Right kidney (tissue), 9 donors: ENCODE measurements at places on chromosomes 12 and 14.

DNA sequence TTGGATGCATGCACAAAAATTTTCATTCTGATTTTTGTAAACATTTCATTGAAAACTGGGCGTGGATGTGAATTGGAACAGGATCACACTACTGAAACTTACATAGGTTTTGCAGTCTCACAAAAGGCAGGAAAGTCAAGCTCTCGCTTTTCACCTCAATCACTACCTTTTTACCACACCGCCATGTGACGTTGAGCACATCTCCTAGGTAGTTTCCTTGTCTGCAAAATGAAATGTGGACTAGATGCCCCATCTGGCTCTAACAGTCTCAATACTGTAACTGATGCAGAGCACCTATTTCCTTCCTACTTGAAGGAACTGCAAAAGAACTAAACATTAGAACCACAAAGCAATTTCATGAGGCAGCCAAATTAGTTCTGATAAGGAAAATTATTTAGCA is 4.4 kb upstream of the YY1 start:
- DNase-seq = no peak

- DNase-seq = no peak
Observed at GRCh38 chr14:89635615-89636014, 218.6 kb upstream of the FOXN3 start.

GRCh38 chr14:92404421-92404820 is 81.5 kb downstream of the SLC24A4 start:
- DNase-seq = no peak

- DNase-seq = peak; percentile 48
Observed at GRCh38 chr14:68627050-68627867, 165.6 kb downstream of the ZFP36L1 start.

DNA sequence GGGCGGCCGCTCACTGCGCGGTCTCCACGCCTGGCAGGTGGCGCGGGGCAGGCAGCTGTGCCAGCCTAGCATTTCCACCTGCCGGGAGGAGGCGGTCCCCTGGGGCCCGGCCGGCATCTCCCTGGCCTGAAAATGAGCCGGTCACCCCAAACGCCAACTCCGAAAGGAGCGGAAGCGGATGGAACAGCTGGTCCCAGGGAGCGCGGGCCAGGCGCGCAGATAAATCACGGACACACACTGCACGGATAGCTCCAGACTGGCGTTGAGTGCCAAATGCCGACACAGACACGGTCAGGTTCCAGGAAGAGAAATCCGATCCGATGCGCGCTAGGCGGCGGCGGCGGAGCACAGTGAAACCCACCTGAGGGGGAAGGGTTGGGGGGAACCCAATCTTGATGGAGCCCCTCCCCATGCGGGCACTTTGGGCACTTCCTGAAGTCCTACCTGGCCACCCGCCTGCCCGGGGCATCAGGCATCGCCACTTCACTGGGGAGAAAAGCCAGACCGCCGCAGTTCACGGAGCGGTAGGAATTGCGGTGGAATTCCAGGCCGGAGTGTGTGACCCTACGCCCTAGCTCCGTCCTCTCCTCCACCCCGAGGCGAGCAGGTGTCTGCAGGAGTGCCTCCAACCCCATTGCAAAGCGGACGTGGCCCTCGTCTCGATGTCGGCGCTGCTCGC is 624 bp upstream of the PLEKHD1 start:
- peak; percentile 73 for DNase-seq

GRCh38 chr12:29309320-29309902 is 71.6 kb downstream of the ERGIC2 start:
- no peak for DNase-seq

DNA sequence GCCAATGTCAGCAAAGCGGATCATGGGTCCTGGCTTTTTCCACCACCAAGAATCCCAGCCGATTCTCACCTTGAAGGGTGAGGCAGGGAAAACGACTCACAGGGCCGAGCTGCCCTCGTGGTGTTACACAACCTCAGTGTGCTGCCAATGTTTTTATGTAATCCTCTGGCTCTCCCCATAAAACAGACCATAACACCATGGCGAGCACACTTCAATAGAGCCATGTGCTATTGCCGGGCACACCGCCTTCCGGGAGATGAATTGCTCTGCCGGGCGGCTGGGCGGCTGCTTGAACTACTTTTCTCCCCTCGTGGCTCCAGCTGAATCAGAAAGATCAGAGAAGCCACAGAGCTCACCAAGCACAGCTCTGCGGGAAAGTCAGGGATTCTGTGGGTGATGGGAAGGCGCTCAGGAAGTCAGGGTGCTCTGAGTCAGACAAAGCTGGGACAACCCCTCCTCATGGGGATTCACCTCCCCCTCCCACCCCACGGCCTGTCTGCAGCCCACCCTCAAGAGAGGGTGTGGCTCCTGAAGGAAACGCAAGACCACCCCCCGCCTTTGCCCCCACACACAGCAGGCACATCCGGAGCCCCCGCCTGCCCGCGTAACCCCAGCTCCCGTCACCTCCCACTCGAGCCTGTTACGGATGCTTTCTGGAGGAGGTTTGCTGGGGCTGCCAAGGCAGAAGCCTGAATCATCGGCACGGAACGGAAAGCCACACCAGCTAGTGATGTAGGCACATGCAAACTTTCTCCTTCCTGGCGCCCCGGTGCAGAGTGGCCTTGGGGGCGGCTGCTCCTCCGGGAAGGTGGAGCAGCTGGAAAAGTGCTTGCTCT is 1.8 kb downstream of the GALNT9 start:
- peak; percentile 47 for DNase-seq

GRCh38 chr14:104051092-104051813 is 34.2 kb upstream of the ASPG start:
- DNase-seq = no peak

- DNase-seq = no peak
Observed at GRCh38 chr14:56160088-56160487, 41.9 kb downstream of the PELI2 start.

DNA sequence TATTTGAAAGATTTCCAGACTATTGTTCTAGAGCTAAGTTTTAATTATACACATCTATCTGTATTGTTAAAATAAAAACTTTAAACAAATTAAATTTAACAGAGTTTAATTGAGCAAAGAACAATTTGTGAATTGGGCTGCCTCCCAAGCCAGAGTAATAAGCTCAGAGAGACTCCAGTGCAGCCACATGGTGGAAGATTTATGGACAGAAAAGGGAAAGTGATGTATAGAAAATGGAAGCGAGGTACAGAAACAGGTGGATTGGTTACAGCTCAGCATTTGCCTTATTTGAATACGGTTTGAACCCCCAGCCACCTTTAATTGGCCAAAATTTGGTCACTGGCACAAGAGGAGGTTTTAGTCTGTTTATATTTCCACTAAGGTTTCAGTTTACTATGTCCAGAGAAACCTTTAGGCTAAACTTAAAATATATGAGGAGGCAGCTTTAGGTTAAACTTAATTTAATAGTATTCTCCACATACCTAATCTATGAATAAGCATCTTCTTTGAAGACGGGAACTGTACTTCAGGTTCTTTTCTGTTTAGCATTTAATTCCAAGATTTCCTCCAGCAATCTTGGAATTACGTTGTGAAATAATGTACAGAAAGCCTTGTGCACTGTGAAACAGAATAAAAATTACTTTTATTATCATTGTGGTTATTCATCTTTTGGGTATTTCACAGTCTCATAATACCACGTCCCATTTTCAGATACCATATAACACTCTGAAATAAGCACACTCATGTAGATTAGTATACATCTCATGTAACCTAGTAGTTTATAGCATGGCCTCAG is 19.4 kb downstream of the SRGAP1 start:
- no peak for DNase-seq

DNA sequence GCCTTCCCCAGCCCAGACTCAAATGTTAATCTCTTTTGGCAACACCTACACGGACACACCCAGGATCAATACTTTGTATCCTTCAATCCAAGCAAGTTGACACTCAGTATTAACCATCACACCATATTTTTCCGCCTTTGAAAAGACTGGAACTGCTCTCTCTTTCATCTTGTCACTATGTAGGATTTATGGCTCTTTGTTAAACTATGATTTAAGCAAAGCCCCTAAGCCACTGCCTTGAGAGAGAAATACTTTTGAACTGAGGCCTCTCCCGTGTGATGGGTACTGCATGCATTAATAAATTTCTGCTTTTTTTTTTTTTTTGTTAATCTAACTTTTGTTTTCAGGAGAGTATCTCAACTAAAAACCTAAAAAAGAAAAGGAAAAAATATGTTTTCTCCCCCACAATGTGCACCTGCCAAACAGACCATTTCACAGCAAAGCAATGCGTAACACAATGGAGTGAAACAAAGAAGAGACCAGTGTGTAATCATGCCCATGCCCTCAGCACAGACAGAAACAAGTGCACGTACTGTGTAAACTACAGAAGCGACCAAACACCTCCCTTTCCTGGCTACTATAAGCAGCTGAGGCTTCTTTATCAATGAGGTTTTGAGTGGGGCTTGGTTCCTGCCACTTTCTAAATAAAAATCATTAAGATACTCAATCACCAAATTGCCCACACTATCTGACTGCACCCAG is 28.3 kb upstream of the ETFBKMT start:
- no peak for DNase-seq

- DNase-seq = no peak
Observed at GRCh38 chr14:97306133-97306759, 509.1 kb downstream of the VRK1 start.

DNA sequence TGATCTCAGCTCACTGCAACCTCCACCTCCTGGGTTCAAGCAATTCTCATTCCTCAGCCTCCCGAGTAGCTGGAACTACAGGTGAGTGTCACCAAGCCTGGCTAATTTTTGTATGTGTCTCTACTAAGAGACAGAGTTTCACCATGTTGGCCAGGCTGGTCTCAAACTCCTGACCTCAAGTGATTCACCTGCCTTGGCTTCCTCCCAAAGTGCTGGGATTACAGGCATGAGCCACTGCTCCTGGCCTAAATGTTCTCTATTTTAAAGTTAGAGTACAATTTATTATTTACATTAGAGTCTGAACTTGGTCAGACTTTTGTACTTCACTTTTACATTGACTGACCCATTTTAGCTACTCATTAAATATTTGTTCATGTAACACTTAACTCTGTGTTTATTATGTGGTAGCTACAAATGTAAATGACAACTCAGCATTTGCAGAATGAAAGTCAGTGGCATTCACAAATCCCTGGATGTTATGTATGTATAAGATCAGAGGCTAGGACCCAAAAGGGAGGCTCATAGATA is 409.6 kb downstream of the APAF1 start:
- DNase-seq = no peak

DNA sequence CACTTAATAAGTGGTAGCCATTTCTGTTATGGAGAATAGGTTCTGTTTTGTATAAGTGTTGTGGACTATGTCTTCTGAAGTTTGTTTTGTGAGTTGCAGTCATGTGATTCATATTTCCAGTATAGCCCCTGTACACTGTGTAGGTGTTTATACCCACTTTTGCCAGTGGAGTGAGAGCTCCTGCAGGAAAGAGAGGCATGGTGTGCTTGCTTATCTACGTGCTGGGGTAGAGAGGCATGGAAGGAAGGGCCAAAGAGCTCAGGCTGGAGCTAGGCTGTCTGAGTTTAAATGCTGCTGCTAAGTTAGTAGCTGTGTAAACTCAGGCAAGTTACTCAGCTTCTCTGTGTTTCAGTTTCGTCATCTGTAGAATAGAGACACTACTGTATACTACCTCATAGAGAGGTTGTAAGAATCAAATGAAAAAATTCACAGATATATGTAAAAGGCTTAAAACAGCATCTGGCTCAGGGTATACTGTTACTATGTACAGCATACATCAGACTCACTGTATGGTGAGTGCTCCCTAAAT is 88.2 kb upstream of the SLC38A2 start:
- no peak for DNase-seq

GRCh38 chr12:90951432-90952105 is 3.4 kb downstream of the CCER1 start:
- DNase-seq = no peak

DNA sequence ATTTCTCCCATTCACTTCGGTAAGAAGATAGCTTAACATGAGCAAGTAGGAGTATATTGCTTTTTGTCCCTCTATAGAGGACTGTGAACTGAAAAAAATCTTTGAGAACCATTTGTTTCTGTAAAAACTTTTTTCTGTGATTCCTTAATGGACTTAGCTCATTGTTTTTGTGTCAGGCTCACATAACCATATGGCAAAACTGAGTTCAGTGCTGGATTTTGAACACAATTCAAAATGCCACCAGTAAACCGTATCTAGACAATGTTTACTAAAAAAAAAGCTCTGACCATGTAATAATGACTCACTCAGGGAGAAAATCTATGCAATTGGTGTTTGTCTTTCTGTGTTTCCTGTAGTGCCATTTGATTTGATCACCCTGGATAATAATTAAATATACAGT is 5.2 kb downstream of the TRHDE start:
- no peak for DNase-seq

GRCh38 chr12:10027721-10028120 is 2.8 kb upstream of the CLEC9A start:
- DNase-seq = no peak

DNA sequence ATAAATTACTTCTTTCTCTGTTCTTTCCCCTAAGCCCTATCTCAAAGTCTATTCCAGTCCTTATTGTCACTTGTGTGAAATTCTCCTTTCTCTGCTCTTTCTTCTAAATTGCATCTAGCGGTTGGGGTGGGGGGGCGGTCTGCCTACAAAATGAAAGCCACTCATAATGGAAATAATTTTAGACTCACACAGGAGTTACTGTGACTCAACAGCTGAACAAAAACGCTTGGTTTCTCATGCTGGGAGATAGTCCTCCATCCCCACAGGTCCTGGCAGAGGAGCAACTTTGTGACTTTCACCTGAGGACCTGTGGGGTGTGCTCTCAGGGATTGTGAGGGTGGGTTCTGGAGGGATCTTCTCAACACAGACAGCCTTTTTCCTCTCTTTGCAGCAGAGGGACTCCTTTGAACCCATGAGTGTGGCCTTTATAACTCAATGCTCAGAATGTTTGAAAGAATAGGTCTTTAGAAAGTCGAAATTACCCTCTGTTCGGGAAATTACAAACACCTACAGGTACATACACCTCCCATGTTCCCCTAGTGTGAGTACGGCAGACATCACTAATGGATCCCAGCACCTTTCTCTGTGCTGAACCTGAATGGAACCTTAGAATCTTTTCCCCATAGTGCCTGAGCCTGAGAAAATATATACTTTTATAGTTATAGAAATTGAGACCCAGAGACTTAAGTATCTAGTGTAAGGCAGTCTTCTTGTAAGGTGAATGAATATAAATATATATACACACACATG is 109.7 kb downstream of the CHST11 start:
- no peak for DNase-seq

GRCh38 chr12:110005319-110005973 is 6.2 kb downstream of the ANKRD13A start:
- no peak for DNase-seq

GRCh38 chr12:26564391-26564790 is 268.6 kb downstream of the ITPR2 start:
- DNase-seq = no peak

- no peak for DNase-seq
Observed at GRCh38 chr14:49982082-49982481, 89.2 kb downstream of the ARF6 start.
